ENCODE measurements at places on chromosomes 16 and 17.
A peak's percentile ranks its signal among the peaks of the same experiment; 100 is the strongest.

DNA sequence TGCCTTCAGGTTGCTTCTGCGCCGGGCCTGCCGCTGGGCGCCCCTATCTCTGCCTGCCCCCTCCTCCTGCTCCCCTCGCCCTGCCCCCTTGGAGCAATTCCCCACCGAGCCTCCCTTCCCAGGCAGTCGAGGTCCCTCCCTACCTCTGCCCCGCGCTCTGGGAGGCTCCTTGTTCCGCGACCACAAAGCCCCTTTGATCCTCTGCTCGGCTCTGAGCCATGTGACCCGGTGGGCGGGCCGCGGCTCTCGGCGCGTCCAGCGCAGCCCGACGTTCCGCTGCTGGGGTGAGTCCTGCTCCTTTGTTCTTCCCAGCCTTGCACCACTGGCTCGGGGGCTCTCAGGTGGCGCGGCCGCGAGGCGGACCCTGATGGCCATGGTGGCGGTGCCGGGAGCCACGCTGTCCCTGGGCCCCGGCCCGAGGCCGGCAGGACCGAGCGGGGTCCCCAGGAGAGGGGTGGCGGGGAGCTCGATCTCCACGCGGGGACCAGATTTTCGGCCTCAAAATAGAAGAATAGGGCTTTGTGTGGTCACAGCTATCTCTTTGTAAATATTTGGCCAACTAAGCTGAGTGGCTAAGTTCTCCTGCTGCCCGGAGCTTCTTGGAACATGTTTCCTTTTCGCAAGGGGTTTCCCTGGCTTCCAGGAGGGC lies 310.6 kb downstream of the SEC14L1 start:
- no peak for DNase-seq

DNA sequence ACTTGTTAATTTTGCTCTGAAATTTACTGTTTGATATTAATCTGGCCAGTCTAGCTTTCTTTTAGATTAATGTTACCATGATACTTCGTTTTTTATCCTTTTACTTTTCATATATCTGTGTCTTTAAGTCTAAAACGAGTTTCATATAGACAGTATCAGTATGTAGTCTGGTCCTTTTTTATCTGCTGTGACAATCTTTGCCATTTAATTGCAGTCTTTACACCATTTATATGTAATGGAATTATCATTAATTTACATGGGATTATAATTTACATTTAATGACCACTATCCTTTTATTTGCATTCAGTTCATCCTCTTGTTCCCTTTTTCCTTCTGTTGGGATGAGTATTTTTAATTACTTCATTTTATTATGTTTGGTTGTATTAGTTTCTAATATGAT lies 243.5 kb downstream of the PRKCA start:
- DNase-seq: no peak

GRCh38 chr17:2647957-2648356 lies 54.5 kb downstream of the PAFAH1B1 start:
- DNase-seq: no peak

DNA sequence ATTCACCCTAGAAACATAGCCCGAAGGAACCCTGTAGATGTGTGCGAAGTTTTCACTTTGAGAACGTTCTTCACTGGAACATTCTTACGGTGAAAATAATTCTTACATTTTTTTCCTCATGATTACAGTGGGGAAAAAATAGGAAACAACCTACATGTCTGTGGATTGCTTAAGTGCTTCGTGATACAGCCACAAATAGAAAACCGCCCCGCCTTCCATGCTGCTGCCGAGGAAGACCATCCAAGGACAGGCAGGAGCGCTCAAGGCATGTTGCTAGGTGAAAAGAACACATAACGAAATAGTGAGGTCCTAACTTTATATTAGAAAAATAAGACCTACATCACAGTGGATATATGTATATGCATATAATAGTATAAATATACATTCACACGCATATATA lies 78.8 kb downstream of the BMERB1 start:
- no peak for DNase-seq

DNA sequence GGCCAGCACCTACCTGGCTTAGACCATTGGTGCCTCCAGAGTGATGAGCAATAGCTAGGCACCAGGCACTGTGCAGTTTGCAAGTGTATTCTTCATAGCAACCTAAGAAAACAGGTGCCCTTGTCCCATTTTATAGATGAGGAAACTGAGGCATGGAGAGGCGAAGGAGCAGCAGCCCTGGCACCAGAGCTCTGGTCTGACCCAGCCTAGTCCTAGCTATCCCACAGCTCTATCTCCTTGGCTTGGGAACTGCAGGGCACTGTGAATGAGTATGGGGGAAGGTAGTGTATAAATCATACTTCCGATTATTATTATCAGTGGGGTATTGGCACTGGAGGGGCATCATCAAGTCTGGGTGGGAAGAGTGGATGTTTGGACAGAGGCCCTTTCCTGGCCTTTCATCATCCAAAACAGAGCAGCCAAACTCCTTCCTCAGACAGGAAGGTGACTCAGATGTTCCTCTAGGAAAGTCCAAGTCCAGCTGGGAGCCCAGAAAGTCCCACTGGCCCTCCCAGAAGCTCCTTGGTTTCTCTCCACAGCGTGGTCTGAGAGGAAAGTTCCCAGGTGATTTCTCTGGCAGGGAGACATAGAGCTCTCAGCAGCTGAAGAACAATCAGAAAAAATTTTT lies 32.0 kb upstream of the PLLP start:
- no peak for DNase-seq

- peak; percentile 45 for DNase-seq
Observed at GRCh38 chr17:489758-490329, 137.2 kb upstream of the RPH3AL start.

GRCh38 chr17:61321344-61321743 lies 78.3 kb upstream of the TBX2 start:
- no peak for DNase-seq
